Stimulated activated CD8-positive, alpha-beta memory T cell treated with anti-CD3 and anti-CD28 coated beads, Interleukin-7, amount 100 ng/mL, for 1 hour (primary cell): ENCODE measurements at places on chromosomes 3 and 15.

- no peak for DNase-seq
Measured at GRCh38 chr3:10835406-10835805, 19.4 kb downstream of the SLC6A11 start.

DNA sequence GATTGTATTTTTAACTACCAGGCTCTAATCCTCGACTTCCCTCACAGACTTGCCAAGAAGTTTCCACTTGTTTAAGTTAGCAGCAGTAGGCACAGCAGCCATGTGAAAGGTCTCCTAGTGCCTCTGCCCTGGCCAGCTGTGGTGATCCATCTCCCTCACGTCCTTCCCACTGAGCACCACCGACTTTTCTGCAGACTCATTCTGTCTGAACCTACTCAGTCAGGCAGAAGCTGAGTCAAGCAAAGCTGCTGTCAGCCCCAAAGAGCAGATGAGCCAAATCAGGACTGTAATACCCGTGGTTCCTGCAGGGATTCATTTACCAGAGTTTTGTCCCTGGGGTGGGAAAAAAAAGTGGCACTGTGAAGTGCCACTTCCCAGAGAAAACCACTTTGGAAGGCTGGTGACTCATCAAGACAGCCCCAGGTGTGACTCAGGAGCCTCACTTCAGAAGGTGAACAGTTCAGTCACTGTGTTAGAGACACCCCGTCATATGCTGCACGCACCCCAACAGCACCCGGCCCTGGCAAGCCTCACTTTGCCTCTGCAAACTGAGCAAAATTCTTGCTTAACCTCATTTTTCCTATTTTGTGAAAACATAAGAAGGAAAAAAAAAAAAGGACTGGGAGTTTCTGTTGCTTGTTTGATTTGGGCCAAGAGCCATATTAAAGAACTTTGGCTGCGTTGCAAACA, 76.0 kb downstream of the WWTR1 start:
- DNase-seq = no peak

DNA sequence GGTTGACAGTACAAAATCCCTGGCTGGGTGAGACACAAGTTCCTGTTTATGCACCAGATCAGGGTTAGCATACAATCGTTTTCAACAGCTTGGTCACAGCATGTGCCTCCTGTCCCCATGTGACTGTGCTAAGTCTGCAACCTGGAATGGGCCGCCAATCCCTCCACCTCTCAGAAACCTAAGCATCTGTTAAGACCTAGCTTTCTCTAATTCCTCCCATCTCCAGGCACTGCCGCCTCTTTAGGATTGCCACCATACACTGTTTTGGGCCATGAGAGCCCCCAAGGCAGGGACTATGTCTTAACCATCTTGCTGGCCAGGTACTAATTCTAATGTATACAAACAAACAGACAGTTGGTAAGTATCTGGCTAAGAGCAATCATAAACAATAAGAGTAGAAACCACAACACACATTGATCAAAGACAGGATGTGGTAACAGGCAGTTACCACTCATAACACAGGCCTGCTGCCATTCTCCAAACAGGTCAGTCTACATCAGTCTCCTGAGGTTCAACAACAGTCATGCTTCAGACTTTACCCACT, 25.6 kb downstream of the SEC22C start:
- no peak for DNase-seq

GRCh38 chr3:191470080-191470479, 9.1 kb downstream of the PYDC2 start:
- no peak for DNase-seq

DNA sequence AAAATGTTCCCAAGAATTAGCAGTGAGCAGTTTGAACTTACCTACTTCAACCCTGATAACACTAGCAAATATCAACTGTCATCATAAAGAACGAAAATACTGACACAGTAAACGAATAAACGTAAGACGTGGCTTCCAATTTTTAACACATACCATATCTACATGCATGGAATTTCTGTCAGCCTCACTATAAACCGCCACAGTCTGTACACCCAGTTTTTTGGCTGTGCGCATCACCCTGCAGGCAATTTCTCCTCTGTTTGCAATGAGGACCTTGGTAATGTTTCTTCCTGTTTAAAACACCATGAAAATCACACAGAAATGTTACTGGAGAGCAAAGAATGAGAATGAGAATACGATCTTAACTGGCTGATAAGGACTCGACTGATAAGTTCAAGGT, 7.0 kb downstream of the MCCC1 start:
- DNase-seq = no peak

- no peak for DNase-seq
Measured at GRCh38 chr3:108403198-108403597, 106.8 kb downstream of the HHLA2 start.

DNA sequence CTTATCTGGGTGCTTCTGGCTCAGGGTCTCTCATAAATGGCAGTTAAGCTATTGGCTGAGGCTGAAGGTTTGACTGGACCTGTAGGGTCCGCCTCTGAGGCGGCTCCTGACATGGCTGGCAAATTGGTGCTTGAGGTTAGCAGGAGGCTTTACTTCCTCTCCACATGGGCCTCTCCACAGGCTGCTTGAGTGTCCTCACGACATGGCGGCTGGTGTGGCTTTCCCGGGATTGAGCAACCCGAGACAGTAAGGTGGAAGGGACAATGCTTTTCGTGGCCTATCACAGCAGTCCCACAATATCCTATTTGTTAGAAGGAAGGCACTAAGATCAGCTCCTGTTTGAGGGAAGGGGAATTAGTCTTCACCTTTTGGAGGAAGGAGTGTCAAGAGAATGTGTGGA, 267.3 kb upstream of the LRRFIP2 start:
- DNase-seq = no peak

GRCh38 chr3:12985148-12985547, 88.1 kb downstream of the IQSEC1 start:
- DNase-seq = no peak

- no peak for DNase-seq
Measured at GRCh38 chr15:69585937-69586336, 133.3 kb downstream of the RPLP1 start.

DNA sequence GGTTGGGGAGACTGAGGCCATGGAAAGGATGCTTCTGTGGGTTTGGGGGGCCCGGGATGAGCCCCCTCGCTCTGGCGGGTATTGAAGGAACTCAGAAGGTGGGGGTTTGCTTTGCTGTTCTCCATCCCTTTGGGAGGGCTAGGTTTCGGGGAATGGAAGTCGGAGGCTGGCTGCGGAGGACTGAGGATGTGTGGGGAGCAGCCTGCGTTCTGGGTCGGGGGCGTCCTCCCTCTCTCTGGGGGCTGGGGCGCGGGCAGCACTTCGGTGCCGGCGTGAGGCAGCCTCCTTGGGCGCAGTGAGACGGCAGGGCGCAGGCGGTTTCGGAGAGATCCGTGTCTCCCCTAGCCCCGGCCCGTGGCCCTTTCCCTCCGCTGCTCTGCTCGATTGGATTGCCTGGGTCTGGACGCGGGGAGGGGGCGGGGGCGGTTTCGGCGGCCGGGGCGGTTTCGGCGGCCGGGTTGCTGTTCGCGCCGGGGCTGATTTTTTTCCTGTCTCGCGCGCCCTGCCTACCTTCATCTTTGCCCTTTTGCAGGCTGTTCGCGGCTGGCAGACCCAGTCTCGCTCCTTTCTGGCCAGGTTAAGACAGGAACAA, 1.4 kb downstream of the PTPRG start:
- DNase-seq = no peak
